Ovary (tissue), 10 donors: ENCODE measurements at places on chromosomes 3 and 15. TPM values are rescaled to one million over a fixed set of nuclear protein-coding genes. Genes with fewer than 3 reads are reported as not detected.
A peak's percentile ranks its signal among the peaks of the same experiment; 100 is the strongest.

GRCh38 chr3:14555835-14556234, 15.7 kb upstream of the GRIP2 start:
- H3K4me1 ChIP-seq = no peaks in the 10 kb centered on the region
- H3K27ac ChIP-seq = no peak overlapping the region
- no peak overlapping the region for H3K4me3 ChIP-seq
- no peaks in the 10 kb centered on the region for H3K27me3 ChIP-seq
- no peak for DNase-seq

DNA sequence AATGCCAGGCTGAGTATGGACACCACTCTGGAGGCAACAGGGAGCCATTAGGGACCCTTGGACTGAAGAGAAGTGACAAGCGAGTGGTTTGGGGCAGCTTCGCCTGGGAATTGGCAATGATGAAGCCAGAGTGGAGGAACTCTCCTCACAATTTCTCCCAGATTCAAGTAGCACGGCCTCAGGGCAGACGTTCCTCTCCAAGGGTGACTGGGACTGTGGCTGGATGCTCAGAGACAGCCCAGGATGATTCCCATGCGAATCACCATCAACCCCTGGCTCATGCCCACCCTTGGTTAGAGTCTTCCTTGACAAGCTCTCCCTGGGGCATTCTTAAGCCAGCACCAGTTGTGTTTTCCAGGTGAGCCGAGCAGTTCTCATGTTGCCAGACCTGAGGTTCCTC, 16.3 kb upstream of the DOCK3 start:
- H3K36me3 ChIP-seq = no peaks in the 10 kb centered on the region
- H3K4me1 ChIP-seq = no peaks in the 10 kb centered on the region
- no peak overlapping the region for H3K27ac ChIP-seq
- H3K4me3 ChIP-seq = no peak overlapping the region

GRCh38 chr15:100948430-100948762, 29.2 kb downstream of the LRRK1 start:
- no peaks in the 10 kb centered on the region for H3K27me3 ChIP-seq
- H3K4me3 ChIP-seq = no peak overlapping the region
- no peak for DNase-seq
- no peaks in the 10 kb centered on the region for H3K4me1 ChIP-seq

DNA sequence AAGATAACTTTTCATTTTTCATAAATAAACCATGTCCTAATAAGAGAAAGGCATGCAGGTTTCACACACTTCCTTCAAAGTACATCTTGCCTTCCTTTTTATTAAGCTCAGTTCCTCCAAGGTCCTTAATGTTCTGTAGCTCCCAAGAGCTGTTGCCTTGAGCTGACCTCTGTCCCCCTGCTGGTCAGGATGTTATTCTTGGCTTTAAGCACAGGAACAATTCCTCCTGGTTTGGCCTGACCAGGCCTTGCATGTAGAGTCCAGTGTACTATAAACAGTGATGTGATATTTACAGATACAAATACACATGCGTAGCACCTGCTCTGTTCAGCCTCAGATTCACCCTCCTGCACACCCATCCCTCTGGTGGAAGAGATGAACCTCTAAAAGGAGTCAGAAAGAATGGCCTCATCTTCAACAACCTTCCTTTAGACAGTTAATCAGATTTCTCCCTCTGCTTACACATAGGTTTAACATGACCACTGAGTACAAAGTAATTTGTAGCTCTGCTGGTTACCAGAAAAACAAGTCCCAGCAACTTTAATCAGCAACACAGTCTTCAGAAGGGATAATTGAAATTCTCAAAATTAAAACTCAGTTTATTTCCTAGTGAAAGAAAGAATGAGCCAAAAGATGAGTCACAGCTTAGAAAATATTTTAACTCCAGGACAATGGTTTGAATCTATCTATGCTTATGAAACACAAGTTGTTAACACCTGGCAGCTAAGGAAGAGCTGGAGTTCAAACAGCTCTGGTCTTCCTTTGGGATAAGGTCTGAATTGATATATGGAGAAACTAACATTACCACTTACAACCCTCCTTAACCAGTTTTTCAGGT, 46.5 kb downstream of the PTPN9 start:
- H3K27me3 ChIP-seq = no peaks in the 10 kb centered on the region
- H3K4me3 ChIP-seq = no peak overlapping the region
- no peaks in the 10 kb centered on the region for H3K36me3 ChIP-seq
- peak overlapping the region; percentile 37 for H3K27ac ChIP-seq
- H3K4me1 ChIP-seq = peaks cover 13% of the 10 kb centered on the region

DNA sequence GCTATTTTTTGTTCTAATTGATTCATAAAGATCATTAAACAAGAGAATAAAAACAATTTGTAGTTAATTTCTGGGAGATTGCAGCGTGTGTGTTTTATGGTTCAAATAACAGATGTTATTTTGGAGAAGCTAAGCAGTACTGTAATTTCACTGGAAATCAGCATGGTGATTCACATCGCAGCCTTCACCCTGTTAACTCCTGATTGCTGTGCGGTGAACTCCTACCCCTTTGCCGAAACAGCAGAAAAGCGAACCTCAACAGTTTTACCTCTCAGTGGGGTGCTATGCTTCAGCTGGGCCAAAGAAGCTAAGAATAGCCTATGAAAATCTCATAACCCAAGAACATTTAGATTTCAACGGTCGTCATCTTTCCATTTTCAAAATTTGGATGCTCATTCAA, 441.5 kb upstream of the RARB start:
- no peak overlapping the region for H3K4me3 ChIP-seq
- H3K36me3 ChIP-seq = no peaks in the 10 kb centered on the region

DNA sequence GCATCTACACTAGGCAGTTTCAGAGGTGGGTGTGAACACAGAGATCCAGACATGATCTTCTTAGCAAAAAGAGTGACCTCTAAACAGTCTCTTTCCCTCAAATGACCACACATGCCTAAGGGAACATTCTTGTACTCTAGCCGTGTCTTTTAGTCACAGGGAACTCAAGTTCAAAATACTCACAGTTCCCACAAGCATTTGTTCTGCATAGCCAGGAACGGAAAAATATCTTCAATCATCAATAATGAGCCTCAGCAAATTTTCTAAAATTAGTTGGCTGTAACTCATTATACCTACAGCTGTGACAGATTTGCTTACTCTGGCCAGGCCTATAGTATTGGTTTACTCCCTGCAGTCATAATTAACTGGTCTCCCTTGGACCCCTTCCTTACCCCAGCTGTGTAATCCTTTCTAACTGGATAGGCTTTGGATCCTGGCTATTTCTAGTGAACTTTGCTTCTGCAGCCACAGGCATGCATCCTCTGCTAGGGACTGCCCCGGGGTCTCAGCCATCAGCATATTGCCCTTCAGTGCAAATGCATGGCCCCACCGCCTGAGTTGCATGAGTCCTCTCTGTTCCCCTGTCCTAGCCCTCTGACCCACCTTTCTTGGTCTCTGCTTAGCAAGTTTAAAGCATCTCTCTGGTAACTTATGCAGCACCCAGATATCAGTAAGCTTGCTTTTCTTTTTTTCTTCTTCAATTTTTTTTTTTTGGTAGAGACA, 56.0 kb upstream of the HACD2 start:
- H3K36me3 ChIP-seq = no peaks in the 10 kb centered on the region
- H3K27ac ChIP-seq = no peak overlapping the region
- peaks cover 10% of the 10 kb centered on the region for H3K4me1 ChIP-seq
- H3K27me3 ChIP-seq = no peaks in the 10 kb centered on the region

DNA sequence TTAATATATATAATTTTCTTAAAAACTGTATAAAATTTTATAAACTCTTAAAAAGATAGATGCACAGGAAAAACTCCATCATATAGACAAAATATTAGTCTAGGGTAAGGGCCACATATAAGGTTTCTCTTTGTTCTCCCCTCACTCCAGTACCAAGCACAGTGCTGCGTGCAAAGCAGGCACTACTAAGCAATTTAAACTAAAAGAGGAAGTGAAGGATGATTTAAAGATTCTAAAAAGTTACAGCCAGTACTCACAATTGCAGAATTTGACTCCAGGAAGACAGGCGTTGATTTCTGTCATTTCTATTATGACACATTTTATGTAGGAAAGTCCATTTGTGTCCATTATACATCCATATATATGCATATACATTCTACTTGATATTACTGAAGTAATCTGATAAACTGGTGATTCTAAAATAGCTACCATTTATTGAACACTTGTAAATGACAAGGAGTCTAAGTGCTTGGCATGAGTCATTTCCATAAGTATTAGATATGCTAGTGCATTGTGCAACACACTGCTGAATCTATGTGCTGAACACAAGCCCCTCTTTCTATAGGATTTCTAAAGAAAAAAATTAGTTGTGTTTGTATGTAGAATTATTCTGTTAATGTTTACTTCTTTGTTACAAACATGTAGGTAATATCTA, 785.5 kb upstream of the ARRDC4 start:
- no peak overlapping the region for H3K27ac ChIP-seq
- no peak overlapping the region for H3K4me3 ChIP-seq
- no peak for DNase-seq
- H3K4me1 ChIP-seq = no peaks in the 10 kb centered on the region

DNA sequence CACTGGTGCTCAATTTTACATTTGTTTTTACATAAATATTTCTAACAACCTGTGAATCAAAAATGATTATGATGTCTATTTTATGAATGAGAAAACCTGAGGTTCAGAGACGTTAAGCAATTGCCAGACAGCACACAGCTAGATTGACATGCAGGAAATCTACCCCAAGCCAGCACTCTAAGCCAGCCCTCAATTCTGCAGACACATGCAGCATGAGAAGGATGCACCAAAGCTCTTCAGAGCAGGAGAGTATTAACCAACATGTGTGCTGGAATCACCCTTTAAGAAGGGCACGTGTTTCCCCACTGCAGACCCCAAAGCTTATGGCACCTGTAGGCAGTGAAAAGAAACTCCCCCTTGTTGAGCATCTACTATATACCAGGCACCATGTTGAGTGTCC, 126.1 kb upstream of the ARHGEF3 start:
- DNase-seq = no peak
- no peaks in the 10 kb centered on the region for H3K27me3 ChIP-seq
- peaks cover 6% of the 10 kb centered on the region for H3K4me1 ChIP-seq
- H3K27ac ChIP-seq = no peak overlapping the region
- H3K36me3 ChIP-seq = no peaks in the 10 kb centered on the region

DNA sequence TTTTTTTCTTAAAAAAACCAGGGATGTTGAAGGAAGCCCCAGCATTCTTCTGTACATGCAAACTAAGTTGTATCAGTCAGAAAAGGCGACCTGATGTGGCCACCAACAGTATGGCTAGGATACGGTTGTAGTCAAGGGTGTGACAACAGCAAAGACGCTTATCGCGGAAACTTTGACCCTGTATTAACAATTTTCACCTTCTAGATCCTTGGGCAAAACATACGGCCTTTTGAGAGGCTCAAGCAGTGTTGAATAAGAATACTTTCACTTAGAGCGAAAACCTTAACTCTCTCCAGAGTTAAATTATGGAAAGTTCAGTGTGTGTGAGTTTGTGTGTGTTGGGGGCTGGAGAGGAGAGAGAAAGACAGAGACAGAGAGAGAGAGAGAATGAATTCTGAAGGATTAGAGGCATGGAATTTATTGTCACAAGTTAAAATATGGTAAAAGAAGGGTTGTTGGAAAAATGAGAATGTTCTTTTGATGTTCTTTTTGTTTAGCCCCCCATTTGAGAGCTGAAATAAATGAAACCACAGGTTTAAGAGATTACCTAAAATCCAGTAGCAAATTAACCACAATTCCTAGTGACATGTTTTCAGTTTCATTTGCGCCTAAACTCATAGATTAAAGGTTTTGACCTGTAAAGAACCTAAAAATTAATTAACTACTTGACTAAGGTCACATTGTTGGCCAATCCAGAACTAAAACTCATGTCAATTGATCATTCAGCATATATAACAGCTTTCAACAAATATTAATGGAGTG, 9.2 kb downstream of the ALCAM start:
- no peak for DNase-seq
- H3K4me1 ChIP-seq = no peaks in the 10 kb centered on the region
- H3K4me3 ChIP-seq = no peak overlapping the region
- H3K27ac ChIP-seq = no peak overlapping the region
- H3K36me3 ChIP-seq = no peaks in the 10 kb centered on the region

- no peak for DNase-seq
- H3K27me3 ChIP-seq = no peaks in the 10 kb centered on the region
- H3K27ac ChIP-seq = peak overlapping the region; percentile 95
- H3K4me3 ChIP-seq = peak overlapping the region; percentile 85
- no peaks in the 10 kb centered on the region for H3K4me1 ChIP-seq
Measured at GRCh38 chr15:58931987-58932588, 1.4 kb downstream of the SLTM start.

DNA sequence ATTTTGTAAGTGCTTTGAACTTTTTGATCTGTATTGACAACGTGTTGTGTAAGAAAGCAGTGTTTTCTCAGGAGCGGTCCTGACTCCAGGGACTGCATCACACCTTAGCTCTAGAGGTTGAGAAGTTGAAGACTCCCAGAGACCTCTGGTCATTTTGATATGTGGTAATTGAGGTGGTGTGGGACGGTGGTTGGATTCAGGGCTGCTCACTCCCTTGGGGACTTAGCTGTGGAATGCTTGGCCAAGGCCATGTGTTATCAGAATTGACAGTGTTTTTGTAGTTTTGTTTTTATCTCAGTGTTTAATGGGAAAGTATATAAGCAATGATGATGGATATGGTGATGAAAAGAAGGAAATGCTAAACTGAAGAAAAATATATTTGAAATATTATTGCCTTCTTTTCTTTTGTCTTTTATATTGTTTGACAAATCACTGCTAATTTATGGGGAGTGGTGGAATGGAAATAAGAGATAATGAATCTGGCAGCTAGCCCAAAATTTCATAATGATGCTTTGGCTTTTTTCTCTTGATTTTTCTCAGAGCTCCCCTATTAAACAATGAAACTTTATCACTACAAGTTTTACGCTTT, 16.0 kb downstream of the CMSS1 start:
- peak overlapping the region; percentile 43 for H3K27ac ChIP-seq
- peak; percentile 30 for DNase-seq
- no peaks in the 10 kb centered on the region for H3K36me3 ChIP-seq
- H3K4me3 ChIP-seq = no peak overlapping the region

DNA sequence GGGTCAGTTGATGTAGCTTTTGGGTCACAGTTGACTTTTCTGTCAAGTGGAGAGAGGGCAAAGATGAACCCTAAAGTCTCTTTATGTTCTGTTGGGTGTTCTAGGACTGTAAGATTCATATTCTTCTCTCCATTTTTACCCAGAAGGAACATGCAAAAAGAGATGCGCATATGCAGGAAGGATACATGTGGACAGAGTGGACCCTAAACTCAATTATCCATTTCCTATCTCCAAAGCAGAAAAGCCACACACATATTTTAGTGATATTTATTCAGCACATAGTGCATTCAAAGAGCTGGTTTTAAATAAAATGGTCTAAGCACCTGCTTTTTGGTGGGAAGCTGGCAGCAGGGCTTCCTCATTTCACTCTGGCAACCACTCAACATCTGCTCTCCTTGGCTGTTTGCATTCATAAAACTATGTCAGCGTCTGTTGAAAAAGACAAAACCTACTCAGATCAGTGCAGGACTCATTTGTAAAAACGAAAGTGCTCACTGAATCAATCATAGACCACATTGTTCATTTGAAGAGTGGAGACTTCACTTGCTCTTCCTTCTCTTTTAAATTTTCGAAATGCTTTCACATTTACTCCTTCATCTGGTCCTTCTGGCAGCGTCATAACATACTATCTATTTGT, 96.6 kb downstream of the SEMA6D start:
- H3K4me3 ChIP-seq = no peak overlapping the region
- no peaks in the 10 kb centered on the region for H3K27me3 ChIP-seq
- H3K27ac ChIP-seq = no peak overlapping the region
- no peak for DNase-seq
- no peaks in the 10 kb centered on the region for H3K36me3 ChIP-seq

LXN gene
- polyA plus RNA-seq = 48.4 TPM

GPR160 gene
- polyA plus RNA-seq = 0.74 TPM

GABRA5 gene
- not detected for polyA plus RNA-seq

SLC9C1 gene
- 0.07 TPM for polyA plus RNA-seq

CEP19 gene
- polyA plus RNA-seq = 2.0 TPM

CCDC54 gene
- polyA plus RNA-seq = not detected
